GM18507 (cell line): ENCODE measurements at places on chromosomes 1 and 21.

- DNase-seq: peak; percentile 33
Observed at GRCh38 chr1:177181631-177182291, 11.0 kb downstream of the BRINP2 start.

GRCh38 chr1:226519716-226520598 lies 28.6 kb upstream of the STUM start:
- DNase-seq: no peak

- DNase-seq: no peak
Observed at GRCh38 chr1:200774735-200775444, 36.2 kb downstream of the CAMSAP2 start.

DNA sequence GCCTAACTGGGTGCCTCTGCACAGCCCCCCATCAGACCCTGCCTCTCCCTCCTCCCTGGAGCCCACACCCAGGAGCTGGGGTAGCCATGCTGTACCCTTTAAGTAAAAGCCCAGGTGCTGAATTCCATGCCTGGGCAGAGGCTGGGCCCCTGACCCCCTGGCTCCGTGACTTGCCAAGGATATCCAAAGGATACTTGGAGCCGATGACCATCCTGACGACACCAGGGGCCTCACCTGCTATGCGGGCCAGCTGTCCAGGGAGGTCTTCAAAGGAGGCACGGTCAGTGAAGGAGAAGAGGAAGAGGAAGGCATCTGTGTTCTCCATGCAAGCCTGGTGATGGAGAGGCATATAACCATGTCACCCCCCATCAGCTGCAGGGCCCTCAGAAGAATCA lies 4.7 kb downstream of the CPLANE2 start:
- no peak for DNase-seq

DNA sequence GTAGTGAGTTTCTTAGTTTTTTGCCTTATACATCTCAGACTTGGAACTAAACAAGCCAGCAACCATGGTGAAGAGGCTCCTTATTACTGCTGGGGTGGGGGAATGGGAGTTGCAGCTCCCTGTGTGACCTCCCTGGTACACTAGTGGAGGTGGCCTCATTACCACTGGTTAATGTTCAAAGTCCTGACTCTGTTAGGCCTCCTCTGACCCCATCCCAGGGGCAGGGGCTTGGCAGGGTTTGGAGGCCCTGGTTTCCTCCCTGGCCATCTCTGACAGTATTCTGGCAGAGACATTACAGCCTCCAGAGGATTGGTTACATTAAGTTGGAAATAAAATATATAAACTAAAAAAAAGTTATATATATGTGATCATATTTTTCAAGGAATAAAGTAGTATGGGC lies 45.2 kb downstream of the CLIC4 start:
- DNase-seq: no peak

DNA sequence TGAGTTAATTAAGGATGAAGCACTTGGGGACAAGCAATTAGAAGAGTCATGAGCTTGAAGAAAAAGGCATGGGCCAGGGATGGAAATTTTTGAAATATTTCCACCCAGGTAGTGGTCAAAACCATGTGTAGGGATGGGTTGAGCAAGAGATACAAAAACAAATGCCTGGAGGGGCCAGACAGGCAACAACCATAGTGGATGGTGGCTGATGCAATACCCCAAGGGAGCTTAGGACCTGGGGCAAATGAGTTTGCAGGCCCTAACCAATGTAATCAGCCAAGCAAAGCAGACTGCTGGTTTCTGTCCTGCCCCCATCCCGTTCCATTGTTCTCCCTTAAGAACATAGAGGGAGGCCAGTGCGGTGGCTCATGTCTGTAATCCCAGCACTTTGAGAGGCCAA lies 119.1 kb upstream of the FGGY start:
- no peak for DNase-seq

GRCh38 chr1:90384193-90384592 lies 332.9 kb downstream of the BARHL2 start:
- no peak for DNase-seq

DNA sequence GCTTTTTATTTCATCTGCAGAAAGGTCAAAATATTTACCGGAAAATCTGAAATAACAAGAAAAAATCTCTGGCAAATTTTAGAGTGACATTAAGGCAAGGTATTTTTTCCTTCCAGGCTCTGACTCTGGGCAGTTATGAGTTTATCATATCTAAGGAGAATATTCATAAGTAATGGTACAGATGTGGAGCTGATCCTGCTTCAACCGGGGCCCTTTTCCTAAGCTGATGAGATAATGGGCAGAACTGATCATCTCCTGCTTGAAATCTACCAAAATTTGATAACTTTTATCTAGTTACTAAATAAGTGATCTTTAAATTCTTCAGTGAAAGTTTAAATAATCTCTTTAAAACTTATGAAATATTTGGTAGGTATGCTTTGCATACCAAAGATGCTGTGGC lies 211.6 kb downstream of the COL11A1 start:
- DNase-seq: no peak

- DNase-seq: no peak
Observed at GRCh38 chr1:112453876-112454275, 54.9 kb upstream of the WNT2B start.

DNA sequence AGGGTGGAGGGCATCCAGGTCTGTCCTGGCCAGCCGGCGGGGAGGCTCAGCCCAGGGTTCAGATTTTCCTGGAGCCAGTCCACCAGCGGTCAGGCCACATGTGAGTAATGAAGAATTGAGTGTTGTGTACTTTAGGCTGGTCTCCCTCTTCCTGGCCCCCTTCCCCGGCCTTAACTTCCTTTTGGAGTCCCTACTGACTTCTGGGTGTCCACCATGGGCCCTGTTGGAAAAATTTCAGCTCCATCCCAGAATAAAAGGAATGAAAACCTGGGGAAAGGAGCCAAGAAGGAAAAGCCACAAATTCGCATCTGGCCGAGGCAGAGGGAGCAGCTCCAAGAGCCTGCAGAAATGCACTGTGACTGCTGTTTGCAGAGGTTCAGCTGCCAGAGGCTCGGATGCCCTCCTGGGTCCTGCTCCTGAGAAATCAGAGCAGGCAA lies 35.5 kb upstream of the HHAT start:
- no peak for DNase-seq
